ENCODE measurements at places on chromosomes 12 and 14. TPM values are rescaled to one million over a fixed set of nuclear protein-coding genes. Genes with fewer than 3 reads are reported as not detected.

The EPYC gene
- not detected for total RNA-seq

The SYT1 gene
- 1.2 TPM for total RNA-seq

The SLC6A13 gene
- total RNA-seq: 22.8 TPM

The PPFIA2 gene
- 9.4 TPM for total RNA-seq

The COX6A1 gene
- total RNA-seq: 331 TPM

The OR4E2 gene
- total RNA-seq: not detected

The LTB4R2 gene
- 9.2 TPM for total RNA-seq

The CIDEB gene
- total RNA-seq: 22.4 TPM

GRCh38 chr14:69928111-69928523 lies 48.9 kb downstream of the SMOC1 start:
- no peak for DNase-seq

- DNase-seq: peak; percentile 45
Measured at GRCh38 chr12:120944645-120945217, 33.6 kb upstream of the HNF1A start.

DNA sequence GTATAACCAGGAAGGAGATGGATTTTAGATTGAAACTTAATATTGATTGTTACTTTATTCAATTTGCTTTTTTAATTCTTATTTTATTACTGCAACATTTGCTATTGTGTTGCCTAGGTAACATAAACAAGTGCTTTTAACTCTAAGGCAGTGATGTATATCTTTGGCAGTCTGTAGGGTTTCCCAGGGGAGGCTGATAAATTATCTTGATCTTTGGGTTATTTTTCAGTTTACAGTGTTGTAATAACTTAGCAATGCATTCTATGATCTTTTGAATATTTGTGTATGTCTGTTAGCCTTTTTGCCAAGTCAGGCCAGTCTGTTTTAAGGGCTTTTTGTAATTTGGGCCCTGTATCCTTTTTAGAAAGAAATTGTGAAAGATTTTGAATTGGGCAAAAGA lies 7.8 kb upstream of the DTD2 start:
- DNase-seq: peak; percentile 56

DNA sequence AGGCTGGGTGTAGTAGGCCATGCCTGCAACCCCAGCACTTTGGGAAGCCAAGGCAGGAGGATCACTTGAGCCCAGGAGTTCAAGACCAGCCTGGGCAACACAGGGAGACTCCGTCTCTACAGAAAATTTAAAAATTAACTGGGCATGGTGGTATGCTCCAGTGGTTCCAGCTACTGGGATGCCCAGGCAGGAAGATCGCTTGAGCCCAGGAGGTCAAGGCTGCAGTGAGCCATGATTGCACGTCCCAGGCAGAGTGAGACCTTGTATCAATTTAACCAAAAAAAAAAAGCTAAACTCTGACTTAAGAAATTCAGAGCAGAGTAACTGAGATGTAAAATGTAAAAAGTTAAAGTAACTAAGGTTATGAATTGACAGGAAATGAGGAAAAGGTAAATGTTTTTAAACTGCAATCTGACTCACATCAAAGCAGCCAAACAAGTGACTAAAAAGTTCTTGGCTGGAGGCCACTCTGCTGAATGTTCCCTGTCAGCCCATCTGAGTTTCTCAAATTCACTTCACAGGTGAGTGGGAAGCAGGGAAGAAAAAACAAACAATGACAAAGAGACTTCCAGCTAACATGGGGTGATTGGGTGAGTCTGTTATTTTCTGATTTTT lies 21.3 kb downstream of the PRKD1 start:
- peak; percentile 56 for DNase-seq

- DNase-seq: no peak
Measured at GRCh38 chr12:31300783-31301182, 25.2 kb downstream of the SINHCAF start.

DNA sequence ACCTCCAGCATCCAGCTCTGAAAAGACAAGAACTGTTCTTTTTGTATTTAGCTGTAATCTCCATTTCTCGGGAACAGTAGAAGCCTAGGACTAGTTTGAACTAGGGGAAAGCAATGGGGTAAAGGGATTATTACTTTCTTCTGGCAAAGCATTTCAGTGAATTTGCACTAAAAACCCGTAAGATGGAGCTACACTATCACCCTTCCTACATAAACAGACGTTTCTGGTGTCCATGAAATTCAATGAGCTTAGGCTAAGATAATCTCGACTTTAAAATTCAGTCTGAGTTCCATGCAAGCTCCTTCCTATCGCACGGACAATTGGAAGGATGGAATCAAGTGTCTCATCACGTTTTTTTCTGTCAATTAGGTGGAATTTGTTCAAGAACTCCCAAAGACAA lies 24.0 kb downstream of the ACSM4 start:
- DNase-seq: no peak

DNA sequence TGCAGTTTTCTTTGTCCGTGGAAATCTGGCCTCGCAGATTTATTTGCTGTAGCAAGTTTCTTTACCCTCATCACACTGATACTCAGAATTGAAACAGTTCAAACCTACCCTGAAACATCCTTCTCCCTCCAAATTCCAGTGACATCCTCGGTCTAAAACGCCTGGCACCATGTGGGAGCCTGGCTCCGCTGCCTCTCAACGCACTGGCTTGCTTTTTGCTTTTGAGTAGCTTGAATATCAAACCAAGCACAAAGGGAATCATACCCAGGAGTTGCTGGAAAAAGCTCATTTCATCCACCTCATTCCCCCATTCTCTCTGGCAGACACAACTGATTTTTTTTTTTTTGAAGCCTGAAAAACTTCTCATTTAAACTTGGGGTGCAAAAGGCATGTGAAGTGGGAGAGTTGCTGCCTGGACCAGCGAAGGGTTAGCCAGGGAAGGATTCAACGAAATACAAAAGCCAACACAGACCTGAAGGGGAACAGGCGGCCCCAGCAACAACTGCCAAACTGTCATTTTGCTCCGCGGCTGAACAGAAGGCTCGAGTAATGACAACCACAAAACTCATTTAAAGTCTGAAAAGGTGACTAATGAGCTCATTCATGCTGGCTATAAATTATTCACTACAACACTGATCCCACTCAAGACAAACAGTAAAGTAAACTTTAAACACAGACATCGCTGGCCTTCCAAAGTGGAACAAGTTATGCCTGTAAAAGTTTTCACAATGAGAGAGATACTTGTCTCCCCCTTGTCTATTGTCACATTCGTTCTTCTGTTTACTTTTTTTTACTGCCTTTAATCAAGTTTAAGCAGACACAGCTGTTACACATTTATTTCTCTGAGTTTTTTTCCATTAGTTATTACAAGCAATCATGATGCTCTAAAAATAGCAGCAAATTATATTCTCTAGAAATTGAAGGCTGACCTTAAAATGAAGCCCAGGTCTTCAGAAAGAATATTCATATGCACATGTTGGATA lies 12.5 kb upstream of the FOXN3 start:
- DNase-seq: peak; percentile 72

Measured in kidney (tissue), 22 donors.